ENCODE measurements at places on chromosomes 2 and 18.

DNA sequence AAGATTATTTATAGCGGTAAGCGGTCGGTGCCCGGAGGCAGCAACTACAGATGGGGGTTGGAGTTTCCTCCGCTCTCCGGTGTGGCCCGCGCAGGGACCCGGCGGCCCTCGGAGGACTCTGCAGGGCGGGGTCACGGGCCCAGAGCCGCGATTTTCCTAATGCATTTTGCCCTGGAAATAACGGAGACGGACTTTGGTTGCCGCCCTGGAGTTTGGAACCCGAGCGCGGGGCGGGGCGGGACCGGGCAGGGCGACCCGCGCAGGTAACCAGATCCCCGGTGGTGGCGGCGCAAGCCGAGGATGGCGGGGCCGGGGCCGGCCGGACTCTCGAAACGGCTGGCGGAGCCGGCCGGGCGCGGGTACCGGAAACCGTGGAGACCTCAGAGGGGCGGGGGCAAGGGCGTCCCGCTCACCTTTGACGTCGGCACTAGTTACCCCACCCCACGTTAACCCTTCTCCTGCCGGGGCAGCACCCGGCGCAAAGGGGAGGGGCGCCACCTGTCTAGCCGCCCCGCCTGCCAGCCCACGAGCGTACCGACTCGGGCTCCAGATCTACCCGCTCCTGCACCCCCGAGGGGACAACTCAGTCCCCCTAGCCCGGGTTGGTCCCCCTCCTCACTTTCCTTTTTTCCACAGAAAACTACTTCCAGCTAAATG, 2.9 kb downstream of the CYP26B1 start:
- no peak for DNase-seq

DNA sequence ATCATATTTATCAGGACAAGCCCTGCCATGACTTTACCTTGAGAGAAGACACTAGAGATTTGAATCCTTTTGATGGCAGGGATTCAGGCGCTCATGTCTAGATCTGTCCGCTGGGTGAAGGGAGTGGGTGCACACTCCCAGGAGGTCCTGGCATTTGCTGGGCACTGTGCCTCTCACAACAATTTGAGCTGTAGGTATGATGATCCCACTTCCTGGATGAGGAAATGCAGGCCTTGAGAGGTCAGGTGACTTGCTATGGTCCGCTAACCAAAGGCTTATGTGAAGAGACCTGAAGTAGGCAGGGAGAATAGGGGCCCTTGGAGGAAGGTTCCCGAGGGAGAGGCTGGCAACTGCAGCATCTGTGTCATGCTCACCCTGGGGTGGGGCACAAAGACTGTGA, 206.1 kb downstream of the HAUS1 start:
- no peak for DNase-seq

- no peak for DNase-seq
These were observed 64.3 kb upstream of the RTN4 start for GRCh38 chr2:55114597-55114996.

DNA sequence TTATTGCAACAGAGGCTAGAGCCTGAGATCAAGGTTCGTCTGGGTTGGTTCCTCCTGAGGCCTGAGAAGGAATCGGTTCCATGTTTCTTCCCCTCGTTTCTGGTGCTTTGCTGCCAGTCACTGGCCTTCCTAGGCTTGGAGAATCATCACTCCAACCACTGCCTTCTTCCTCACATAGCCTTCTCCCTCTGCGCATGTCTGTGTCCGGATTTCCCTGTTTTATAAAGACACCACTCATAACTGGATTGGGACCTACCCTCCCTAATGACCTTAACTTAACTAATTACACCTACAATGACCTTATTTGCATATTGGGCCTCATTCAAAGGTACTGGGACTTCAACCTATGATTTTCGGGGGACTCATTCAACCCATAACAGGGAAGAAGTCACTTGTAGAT, 119.8 kb upstream of the CCDC68 start:
- no peak for DNase-seq

GRCh38 chr18:25898965-25899364, 191.4 kb downstream of the SS18 start:
- no peak for DNase-seq

DNA sequence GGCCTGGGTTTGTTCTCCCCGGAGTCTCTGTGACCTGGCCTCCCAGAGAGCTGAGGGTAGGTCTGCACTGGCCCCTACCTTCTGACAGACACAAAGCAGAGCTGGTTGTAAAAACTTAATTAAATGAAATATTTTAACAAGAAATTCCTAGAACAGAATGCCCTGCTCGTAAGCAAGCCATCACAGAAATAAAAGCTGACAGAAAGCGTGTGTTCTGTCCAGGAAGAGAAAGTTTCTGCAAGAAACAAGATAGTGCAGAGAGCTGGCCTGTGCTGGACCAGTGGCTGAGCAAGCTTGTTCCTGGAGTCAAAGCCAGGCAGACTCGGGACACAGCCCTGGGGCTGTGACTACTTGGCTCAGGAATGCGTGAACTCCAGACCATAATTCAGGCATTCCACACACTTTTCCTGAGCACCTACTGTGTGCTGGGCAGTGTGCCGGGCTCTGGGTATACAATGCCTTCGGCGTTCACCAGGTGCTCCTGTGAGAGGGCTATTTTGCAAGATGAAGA, 51.6 kb downstream of the APOB start:
- no peak for DNase-seq

DNA sequence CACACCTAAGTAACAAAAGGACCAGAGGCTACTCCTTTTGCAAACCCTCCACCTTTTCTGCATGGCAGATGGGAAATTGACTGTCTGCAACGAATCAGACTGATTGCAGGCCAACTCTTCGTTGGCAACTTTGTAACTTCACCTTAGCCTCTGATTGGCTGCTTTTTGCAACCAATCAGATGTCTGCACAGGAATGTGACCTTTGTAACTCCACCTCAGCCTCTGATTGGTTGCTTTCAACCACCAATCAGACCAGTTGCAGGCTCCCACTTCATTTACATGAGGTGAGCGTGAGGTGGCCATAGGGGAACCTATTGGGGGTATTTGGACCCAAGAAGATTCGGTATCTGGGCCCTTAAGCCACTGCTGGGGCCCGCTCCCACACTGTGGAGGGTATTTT, 209.0 kb downstream of the EN1 start:
- no peak for DNase-seq

DNA sequence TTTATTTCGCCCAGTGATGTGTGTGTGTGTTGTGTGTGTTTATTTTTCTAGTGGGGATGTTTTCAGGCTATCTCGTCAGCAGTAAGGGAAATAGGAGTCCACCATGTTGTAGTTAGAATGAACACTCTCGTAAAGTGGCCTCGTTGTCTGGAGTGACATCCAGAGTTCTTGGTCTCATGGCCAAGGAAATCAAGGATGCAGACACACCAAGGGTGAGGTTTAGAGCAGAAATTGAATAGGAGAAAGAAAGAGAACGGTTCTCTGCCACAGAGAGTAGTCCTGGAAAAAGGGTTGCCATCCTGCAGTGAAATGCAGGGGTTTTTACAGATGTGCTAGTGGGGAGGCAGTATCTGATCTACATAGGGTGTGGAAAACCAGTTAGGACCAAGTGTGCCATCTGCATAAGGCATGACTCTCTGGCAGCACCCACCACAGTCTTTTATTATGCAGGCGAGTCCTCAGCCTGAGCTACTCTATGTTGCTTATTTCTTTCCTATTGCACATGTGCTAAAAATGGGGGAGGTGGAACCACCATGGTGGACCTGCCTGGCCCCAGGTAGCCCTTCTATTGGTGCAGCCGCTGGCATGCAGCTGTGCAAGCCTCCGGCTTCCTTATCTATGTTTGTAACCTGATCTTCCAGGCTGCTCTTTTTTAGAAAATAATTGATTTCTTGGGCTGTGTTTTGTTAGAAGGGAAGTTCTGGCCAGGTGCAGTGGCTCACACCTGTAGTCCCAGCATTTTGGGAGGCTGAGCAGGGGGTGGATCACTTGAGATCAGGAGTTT, 23.2 kb downstream of the RALB start:
- no peak for DNase-seq

GRCh38 chr2:162072976-162073887, 783 bp downstream of the DPP4 start:
- peak; percentile 47 for DNase-seq

- DNase-seq: no peak
These were observed 95.1 kb upstream of the SERPINE2 start for GRCh38 chr2:224134003-224134734.

DNA sequence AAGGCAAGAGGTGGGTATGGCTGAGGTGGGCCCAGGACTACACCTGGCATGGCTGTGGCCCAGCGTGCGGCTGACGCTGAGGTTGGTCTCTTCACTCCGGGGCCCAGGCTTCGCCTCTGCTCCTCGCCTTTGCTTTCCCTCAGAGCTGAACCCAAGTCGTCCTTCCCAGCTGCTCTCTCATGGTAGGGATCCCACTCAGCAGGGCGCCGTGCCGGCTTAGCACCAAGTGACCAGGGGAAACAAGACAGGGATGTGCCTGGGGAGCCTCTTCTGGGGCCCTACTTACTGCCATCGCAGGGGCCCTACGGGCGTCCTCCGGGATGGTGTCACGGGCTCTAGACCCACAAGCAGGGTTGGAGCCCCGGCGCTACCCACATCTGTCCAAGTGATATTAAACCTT, 138.1 kb upstream of the ALKAL2 start:
- DNase-seq: no peak

GRCh38 chr2:182191061-182191460, 205.4 kb downstream of the PPP1R1C start:
- DNase-seq: no peak

DNA sequence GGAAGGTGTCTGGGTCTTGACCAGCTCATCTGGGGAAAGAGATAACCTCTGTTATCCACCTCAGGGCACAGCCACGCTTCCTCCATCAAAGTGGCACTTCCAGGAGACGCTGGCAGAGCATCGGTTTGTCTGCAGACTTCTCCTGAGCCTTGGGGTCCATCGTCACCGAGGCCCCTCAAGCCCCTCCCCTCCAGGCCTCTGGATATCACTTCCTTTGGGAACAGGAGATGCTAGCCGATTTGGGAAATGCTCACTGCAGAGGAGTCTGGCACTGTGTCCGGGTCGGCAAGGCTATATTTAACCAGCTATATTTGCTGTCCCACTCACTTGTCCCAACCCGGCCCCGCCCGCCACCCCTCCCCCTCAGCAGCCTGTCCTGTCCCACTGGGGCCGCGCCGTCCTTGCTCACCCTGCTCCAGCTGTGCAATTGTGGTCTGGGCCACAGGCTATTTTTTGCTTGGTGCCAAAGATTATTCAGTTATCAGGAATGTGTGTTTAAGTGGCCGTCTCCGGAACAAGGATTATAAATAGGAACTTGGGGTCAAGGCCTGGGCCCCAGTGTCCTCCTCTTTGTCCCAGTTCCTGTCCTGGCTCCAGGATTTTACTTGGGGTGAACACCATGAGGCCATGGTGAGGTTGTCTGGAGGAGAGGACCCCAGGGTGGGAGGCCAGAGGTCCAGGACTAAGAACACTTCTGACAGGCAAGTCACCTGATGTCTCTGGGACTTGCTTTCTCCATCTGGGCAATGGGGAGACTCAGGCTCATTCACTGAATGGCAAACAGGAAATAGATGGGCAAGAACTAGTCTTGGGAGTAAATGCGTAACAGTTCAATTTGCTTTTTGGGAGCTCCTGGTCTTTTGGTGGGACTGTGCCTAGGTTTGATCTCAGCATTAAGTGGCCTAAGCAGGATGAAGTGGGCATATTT, 263.6 kb downstream of the DYSF start:
- no peak for DNase-seq

- no peak for DNase-seq
These were observed 57.2 kb downstream of the TTC39C start for GRCh38 chr18:24071779-24072178.

- DNase-seq: no peak
These were observed 140.2 kb downstream of the UBE2E3 start for GRCh38 chr2:181120625-181121024.

GRCh38 chr2:174281736-174282135, 33.4 kb upstream of the OLA1 start:
- DNase-seq: no peak

DNA sequence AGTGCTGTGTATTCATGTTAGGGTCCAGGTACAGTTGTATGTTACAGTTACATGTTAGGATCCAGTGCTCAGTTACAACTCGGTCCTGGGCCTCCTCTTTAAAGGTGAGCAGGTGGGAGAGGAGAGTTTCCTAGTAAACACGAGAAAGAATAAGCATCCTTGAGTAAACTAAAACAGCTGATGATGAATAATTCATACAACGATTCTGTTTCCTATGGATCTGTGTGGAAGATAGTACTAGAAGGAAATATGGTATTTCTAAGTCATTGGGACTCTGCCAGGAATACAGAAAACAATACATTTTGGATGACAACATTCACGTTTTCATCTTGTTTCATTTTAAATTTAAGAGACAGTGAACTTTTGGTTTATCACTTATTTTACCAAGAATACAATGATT, 29.5 kb downstream of the SNTG2 start:
- DNase-seq: no peak

- no peak for DNase-seq
These were observed 55.4 kb downstream of the FASTKD2 start for GRCh38 chr2:206820807-206821206.

- no peak for DNase-seq
These were observed 1.8 kb downstream of the SALL3 start for GRCh38 chr18:78981394-78981831.

DNA sequence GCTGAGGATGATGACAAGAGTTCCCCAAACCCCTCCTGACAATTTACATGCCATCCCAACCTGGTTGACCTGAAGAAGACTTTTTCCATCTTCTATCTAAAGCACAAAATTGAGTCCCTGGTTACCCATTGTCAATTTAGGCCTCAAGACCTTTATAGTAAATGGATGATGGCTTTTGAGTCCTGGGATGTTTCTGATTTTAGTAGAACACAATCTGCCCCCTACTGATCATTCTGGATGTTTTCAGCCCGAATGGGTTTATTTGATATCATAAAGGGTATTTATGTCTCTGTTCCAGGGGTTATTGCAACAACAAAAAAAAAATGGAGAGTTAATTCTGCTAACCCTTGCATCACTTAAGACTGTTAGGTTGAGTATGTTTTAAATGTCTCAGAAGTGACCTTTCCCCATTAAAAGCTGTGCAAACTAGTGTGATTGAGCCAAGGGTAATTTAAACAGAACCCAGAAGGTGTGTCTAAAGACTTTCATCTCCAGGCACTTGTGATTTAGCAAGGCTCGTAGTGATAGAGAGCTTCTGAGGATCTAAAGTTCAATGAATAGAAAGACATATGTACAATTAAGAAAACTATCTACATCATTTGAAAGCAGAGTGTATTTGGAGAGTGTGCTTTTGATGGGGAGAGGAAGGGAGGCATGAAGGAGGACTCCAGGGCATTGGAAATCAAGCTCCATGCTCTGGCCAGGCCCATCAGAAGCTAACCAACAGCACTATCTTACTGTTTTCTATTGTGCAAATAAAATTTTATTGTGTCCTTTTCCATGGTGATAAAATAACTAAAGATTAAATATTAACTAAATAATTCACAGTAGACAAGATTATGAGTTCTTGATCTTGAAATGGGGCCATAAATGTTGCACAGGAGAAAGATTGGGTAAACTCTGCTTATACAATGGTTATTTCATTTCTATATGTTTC, 96.6 kb upstream of the NOSTRIN start:
- no peak for DNase-seq

DNA sequence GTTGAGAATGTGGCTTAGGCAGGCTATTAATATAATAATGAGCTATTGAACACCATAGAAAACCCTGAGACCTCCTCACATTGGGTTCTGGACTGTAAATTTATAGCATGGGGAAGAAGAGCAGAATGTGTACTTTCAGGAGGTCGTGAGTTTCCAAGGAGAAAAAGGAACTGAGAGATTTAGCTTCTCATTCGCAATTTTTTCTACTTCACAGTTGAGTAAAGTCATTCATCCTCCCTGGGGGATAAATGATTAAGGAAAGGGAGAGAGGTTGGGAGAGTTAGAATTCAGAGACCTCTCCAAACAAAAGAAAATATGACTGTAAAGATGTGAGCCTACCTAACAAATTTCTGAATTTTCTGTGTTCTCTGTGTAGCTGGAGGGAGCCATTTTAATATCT, 205.8 kb upstream of the CYRIA start:
- no peak for DNase-seq

All from stimulated activated naive CD4-positive, alpha-beta T cell treated with Interleukin-2 at 50 U/mL for 16 hours (primary cell).